ENCODE measurements at places on chromosomes 11 and 22.
A peak's percentile ranks its signal among the peaks of the same experiment; 100 is the strongest.

GRCh38 chr11:70627219-70627618 is 228.9 kb downstream of the CTTN start:
- DNase-seq = no peak

DNA sequence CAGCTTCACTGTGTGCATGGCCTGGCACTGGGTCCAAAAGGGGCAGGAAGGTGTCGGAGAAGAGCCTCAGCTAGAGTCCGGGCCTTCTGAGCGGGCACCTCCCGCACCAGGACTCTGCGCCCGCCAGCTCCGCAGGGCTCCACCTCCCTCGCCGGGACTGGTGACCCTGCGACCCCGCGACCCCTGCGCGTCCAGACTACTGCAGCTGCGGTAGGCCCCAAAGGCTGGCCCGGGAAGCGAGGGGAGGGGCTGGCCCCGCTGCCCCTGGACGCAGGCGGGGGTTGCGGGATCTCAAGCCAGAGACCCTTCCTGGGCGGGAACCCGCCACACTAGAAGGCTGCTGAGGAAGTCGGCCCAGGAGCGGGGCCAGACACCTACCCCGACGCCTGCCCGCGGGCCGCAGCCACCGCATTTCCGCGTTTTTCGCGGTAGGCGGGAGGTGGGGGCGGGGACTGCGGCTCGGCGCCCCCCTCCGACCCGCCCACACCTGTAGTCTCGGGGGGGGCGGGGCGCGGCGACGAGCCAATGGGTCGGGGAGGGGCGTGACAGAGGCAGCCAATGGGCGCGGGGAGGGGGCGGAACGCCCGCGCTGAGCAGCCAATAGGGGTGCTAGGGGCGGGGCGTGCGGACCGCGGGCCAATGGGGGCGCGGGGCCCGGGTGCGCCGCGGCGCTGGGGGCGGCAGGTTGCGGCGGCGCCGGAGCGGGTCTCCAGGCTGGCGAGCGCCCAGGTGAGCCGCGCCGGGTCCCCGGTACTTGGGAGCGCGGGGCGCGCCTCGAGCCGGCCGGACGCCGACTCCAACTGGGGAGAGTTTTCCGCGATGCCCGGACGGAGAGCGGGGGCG is at the start of the genes LMNTD2 and RASSF7:
LMNTD2 (minus strand) TSS at position 434 of the 843 bp plus-strand sequence; CDS start at position 412, 22 bp downstream.
RASSF7 (plus strand) TSS at position 666 of the 843 bp plus-strand sequence. CDS start 799 bp downstream, outside the sequence.
- peak; percentile 82 for DNase-seq

- peak; percentile 0 for DNase-seq
Observed at GRCh38 chr11:81707881-81708280, 1025.8 kb downstream of the FAM181B start.

DNA sequence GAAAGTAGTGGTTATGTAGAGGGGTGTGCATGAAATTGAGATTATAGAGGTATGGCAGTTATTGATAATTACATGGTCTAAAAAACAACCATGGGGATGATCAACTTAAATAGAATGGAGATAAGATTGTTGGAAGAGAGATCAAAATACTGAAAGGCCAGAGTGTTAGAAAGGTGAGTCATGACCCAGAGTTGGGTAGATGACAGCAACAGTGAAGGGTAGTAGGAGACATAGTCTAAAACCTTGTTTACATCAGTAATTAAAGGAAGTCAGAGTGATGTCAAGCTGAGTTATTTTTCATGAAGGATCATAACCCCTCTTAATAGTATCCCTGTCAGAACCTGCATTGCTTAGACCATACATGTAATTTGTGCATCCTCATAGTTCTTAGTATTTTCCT is 110.9 kb downstream of the ELP4 start:
- DNase-seq = no peak

GRCh38 chr22:44024288-44024921 is at the start of gene PARVB:
Gene PARVB (plus strand): TSS chr22:44024302. CDS start chr22:44024340, 38 bp downstream.
- DNase-seq = no peak

DNA sequence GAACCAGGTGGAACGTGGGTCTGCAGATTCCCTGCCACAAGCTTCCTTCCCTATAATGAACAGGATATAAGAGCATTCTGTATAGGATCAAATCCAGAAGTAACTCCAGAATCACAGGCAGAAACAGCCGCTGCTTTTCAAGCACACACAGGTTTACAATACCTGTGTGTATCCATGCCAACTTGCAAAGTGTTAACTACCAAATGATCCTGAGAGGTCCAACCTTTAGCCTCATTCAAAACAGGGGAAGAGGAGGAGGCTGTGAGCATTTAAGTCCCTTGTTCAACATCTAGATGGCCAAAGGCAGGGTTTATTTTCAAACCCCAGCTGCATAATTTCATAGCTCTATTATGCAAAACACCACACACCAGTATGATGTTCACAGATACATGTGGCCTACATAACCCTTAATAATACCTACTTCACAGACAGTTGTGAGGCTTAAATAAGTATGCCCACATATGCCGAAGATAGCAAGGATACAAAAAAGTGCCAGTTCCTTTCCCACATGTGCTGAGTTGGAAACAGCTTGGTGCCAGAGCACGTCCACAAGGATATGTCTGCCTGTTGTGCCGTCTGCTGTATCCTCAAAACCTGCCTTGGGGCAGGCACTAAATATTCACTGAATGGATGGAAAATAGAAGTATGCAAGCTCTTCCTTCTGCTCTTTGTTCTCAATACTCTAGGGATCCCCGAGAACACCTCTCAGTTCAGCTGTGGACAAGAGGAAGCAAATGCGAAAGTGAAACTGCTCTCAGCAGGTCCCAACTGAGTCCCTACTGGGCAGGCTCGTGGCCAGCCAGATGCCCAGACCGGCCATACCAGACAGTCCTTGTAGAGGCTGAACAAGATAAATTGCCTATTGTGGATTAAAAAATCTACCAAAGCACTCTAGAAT is 66.8 kb downstream of the LARGE1 start:
- DNase-seq = no peak

DNA sequence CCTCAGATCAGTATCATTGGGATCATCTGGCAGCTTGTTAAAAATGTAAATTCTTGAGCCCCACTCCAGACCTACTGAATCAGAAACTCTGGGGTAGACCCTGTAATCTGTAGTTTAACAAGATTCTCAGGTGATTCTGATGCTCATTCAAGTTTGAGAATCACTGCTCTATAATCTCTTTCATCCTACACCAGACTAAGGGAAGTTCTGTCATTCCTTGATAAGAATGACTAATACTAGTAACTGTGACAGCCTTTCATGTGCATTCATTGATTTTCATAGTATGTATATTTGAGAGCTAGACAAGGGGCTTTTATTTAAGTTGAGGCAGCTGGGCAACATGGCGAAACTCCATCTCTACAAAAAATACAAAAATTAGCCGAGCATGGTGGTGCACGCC is 30.0 kb downstream of the NAT10 start:
- DNase-seq = no peak

DNA sequence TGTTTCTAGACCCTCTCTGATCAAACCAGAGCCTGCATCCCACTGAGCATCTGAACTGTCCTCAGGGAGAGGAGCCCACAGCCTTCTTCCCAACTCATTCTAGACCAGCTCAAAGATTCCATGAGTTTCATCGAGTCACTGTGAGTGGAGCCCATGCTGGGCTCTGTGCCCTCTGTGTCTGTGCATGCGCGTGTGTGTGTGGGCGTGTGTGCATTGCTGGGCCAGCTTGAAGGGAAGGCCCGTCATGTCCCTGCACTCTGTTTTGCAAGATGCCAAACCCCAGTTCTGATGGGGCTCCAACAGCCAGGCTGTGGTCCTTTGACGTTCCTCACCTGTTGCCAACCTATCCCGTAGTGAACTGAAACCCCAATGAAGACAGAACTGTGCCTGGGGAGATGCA is 7.1 kb downstream of the MPEG1 start:
- no peak for DNase-seq

GRCh38 chr22:32413719-32414118 is 1.7 kb upstream of the RTCB start:
- no peak for DNase-seq

GRCh38 chr22:35510951-35511350 is 29.7 kb upstream of the RASD2 start:
- no peak for DNase-seq

DNA sequence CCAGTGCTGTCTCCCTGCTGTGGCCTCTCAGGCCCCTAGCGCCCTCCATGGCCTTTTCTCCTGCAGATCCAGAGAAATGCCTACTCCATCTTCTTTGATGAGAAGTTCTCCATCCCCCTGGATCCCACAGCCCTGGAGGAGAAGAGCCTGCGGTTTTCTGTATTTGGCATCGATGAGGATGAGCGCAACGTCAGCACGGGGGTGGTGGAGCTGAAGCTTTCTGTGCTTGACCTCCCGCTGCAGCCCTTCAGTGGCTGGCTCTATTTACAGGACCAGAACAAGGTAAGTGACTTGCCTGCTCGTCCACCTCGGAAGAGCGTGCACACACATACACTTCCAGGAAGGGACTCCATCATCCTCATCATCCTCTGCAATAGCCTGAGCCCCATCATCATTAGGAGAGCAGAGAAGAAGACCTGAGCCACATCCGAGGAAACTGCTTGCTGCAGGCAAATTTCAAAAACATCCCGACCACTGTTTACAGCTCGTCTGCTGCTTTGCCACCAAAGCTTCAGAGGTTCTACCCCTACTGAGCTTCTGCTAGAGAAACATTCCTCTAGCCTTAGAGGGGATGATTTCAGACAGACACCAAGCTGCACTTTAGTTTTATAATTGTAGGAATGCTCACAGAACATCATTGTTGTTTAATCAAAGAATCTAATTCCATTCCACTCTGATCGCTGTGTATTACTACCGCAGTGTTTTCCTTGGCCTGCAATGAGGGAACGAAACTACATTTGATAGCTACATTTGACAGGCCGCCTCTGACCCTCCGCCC is 12.9 kb upstream of the RHOD start:
- DNase-seq = no peak
